ENCODE measurements at places on chromosomes 1 and 21.

- DNase-seq, result no peak
Measured at GRCh38 chr1:229226796-229227195, 44.1 kb upstream of the RAB4A start.

DNA sequence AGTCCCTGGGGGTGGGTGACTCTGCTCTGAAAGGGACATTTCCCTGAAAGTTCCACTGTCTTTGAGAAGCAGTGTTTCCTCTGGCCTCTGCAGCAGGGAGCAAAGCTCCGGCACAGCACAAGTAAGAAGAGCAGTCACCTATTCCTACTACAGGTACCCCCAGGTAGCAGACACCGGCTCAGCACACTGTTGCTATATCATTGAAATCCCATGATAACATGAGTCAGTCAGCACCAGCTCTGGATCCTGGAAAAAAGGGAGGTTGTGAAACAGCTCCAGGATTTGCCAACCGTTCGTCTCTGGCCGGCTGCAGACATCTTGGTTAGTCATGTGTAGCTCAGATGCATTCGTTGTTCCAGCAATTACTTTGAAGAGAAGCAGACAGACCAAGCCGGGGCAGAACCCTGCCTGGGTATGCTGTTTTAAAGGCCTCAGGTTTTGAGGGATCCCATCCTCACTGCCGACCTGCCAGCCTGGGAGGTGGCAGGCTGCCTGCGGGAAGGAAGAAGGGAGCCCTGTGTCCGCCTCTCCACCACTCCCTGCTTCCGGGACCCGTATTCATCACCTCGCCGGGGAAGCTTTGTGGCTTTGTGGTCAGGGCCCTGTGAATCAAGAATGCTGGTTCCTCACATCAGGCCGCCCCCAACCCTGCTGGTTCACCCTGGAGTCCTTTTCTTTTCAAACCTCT, 139.2 kb downstream of the CLIC6 start:
- peak; percentile 49 for DNase-seq

DNA sequence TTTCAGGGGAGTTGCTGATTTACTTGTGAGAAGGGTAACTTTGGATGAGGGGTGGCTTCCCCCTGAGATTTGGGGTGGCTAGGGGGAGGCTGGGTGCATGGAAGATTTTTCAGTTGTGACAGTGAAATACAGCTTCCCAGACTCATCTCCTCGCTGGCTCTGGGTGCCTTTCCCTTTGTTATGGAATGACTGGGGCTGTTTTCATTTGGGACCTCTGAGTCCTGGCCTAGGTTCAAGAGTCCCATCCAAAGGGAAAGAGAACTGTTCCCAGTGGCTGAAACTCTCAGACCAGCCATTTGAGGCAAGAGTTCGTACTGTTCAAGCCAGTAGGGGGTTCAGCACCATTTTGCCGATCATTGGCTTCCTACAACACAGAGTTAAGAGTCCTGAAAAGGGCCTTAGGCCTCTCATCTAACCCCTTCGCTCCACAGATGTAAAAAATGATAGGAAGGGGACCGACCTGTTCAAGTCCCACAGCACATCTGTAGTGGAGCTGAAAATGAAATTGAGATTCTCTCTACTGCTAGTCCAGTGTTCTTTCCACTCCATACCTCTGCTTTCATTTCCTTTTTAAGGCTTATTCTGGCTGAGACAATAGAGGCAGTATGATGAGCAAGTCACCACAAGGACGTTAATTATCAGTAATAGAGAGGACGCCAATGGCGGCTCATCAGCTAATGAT, 958 bp downstream of the DDR2 start:
- no peak for DNase-seq

- DNase-seq, result no peak
Measured at GRCh38 chr1:208203848-208204609, 40.2 kb downstream of the PLXNA2 start.

DNA sequence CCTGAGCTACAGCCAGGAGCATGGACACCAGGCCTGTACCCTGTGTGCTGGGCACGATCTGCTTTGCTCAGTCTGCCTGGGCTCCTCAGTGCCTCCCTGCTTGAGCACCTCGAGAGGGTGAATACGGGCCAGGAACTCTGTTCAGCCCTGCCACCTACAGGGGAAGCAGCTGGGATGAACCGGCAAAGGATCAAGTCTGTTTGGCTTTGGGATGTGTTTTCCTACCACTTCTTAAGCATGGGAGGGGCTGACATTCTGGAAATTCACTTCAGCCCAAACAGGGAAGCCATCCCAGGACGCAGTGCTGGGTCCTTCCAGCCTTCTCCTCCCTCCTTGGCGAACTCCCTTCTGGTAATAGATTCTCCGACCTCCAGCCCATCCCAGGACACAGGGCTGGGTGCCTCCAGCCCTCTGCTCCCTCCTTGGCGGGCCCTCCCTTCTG, 55.8 kb upstream of the SELENON start:
- no peak for DNase-seq

DNA sequence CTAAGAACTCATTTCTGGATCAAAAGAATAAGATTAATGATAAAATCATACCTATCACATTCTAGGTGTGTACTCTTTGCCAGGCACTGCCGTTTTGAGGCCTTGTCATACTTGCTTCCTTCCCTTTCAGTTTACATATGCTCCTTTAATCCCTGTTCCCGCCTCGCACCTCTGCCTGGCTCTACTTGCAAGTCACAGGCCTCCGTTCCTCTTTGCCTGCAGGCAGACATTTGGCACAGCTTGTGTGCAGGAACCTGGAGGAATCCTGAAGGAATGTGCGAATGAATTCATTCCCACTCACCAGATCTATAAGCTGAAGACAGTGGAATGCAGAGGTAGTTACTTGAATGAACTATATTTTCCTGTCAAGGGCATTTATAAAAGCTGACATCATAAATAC, 13.8 kb downstream of the WLS start:
- no peak for DNase-seq

DNA sequence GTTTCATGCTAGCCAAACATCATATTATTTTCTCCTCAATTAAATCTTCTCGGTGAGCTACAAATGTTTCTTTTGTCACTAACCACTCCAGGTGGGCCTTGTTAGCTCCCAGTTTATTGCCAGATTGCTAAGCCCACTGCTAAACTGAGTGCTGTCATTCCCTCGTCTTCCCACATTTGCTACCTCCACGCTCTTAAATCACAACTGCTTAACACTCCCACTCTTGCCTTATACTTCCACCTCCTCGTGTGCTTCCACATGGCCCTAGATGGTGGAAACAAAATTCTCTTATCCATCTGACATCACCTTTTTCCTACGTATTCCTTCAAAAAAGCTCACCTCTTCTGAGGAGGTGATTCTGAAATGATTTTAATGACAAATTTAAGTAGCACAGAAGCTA, 34.6 kb upstream of the AKT3 start:
- no peak for DNase-seq

- no peak for DNase-seq
Measured at GRCh38 chr1:79287982-79288381, 281.5 kb upstream of the ADGRL4 start.

- DNase-seq, result no peak
Measured at GRCh38 chr1:219277304-219278105, 103.8 kb downstream of the LYPLAL1 start.

DNA sequence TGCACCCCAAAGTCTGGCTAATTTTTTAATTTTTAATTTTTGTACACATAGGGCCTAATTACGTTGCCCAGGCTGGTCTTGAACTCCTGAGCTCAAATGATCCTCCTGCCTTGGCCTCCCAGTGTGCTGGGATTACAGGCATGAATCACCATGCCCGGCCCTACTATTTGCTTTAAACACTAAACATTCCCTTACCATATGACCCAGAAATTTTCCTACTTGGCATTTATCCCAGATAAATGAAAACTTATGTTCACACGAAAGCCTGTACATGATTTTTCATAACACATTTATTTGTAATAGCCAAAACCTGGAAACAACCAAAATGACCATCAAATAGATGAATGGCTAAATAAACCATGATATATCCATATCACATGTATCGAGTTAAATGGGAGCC, 35.8 kb downstream of the NDUFS5 start:
- no peak for DNase-seq

- DNase-seq, result no peak
Measured at GRCh38 chr1:245279346-245279745, 124.6 kb downstream of the KIF26B start.

- DNase-seq, result no peak
Measured at GRCh38 chr1:64194168-64195080, 9.0 kb upstream of the UBE2U start.

- DNase-seq, result no peak
Measured at GRCh38 chr1:146010126-146010738, 11.3 kb downstream of the HJV start.

- no peak for DNase-seq
Measured at GRCh38 chr1:37822906-37823815, 15.2 kb upstream of the YRDC start.

- DNase-seq, result no peak
Measured at GRCh38 chr1:225845571-225846259, 35.8 kb downstream of the EPHX1 start.

DNA sequence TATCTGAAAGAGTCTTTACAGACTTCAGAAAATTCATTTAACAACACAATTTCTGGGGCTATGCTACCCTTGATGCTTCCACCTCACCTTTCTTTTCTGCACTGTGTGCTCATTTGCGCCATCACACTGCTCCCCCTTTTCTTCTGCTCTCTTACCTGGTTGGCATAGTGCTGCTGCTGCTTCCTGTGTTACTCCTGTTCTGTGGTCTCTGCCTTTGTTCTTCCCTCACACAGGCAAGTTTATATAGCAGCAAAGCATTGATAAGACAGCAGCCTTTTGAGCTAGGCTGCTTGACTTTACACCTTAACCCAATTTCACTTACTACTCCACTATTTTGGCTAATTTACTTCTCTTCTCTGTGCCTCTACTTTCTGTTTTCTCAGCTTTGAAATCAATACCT, 18.3 kb downstream of the SGIP1 start:
- no peak for DNase-seq

GRCh38 chr1:107620753-107621152, 344.2 kb downstream of the VAV3 start:
- DNase-seq, result no peak

- peak; percentile 66 for DNase-seq
Measured at GRCh38 chr1:160567858-160568682, 11.2 kb downstream of the CD84 start.

GRCh38 chr1:167092653-167093052, 1.2 kb upstream of the STYXL2 start:
- DNase-seq, result no peak

- no peak for DNase-seq
Measured at GRCh38 chr1:171965777-171966176, 124.5 kb downstream of the DNM3 start.

DNA sequence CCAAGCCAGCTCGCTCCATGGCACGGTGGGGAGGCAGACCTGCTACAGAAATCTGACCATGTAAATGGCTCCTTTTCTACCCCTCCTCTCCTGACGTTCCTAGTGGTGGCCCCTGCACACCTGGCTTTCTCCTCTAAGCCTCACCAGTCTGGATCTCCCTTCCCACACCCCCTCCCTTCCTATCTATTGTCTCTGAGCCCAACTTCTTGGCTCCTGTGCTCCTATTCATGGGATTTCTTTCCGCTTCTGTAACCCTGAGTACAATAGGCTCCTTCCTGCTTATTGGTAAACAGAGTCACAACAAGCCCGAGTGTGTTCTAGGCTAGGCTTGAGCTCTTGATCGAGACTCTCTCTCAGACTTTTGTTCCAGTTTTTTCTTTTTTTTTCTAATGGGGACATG, 17.6 kb downstream of the OPTC start:
- DNase-seq, result no peak

DNA sequence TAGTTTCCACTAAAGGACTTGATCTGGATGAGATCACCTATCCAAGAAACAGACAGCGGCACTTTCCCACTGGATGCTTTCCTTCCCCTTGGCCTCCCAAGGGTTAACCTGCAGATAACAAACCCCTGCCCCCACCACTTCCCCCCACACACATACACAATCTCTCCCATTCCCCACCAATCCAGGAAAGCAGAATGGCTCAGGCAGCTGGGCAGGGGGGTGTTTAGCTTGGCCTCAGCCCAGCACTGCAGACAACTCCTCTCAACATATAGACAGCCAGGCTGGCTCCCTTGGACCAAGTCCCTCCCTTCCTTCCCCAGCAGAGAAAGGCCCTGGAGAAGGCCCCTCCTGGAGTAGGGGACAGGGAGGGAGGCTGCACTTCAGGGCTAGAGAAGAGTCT, 24.6 kb downstream of the PLEKHA6 start:
- DNase-seq, result no peak

GRCh38 chr1:36966242-36966641, 68.1 kb downstream of the GRIK3 start:
- no peak for DNase-seq

GRCh38 chr1:112257043-112257835, 138.8 kb upstream of the CTTNBP2NL start:
- no peak for DNase-seq

GRCh38 chr1:181905944-181906597, 155.4 kb downstream of the ZNF648 start:
- no peak for DNase-seq

DNA sequence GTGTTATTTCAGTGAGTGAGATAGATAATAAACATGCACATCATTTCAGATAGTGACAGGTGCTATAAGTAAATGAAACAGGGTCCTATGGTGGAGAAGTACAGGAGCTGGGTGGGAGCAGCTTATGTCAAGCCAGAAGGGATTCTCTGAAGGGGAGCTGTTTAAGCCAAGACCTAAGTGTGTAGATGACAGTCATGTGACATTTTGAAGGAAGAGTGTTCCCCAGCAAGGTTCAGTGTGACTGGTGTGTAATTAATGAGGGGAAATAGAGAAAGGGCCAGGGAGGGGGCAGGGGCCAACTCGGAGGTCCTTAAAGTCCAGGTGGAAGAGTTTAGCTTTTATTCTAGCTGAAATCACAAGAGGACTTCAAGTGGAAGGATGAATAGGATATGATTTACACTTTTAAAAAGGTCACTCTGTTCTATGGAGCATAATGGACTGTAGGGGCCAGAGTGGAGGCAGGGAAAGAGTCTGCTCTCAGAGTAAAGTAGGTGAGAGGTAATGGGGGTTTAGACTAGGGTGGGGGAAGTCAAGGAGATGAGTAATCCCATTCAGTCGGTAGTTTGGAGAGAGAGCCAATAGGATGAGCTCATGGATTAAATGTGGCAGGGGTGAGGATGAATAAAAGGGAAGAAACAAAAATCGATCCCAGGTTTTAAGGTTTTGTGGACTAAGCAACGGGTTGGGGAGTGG, 243.1 kb downstream of the CACNA1E start:
- no peak for DNase-seq

- DNase-seq, result no peak
Measured at GRCh38 chr1:203099805-203100515, 14.1 kb upstream of the MYOG start.

GRCh38 chr1:231073331-231073730, 33.3 kb upstream of the FAM89A start:
- no peak for DNase-seq

- no peak for DNase-seq
Measured at GRCh38 chr1:227281371-227281770, 36.9 kb downstream of the CDC42BPA start.

GRCh38 chr1:7810395-7810794, 26.3 kb downstream of the PER3 start:
- DNase-seq, result no peak

GRCh38 chr1:211677659-211678058, 2.2 kb upstream of the NEK2 start:
- no peak for DNase-seq
